ENCODE measurements at places on chromosomes 6 and 20. TPM values are rescaled to one million over a fixed set of nuclear protein-coding genes. Genes with fewer than 3 reads are reported as not detected.

The C20orf96 gene
- total RNA-seq: 1.6 TPM

- no peak for DNase-seq
Observed at GRCh38 chr6:34457382-34457741, 8.5 kb upstream of the PACSIN1 start.

The LAMA4 gene
- total RNA-seq: 16.4 TPM

- peak; percentile 50 for DNase-seq
Observed at GRCh38 chr6:132084811-132085509, 133.8 kb upstream of the CCN2 start.

- DNase-seq: no peak
Observed at GRCh38 chr20:50562262-50562701, 52.1 kb downstream of the PTPN1 start.

The KCNK16 gene
- not detected for total RNA-seq

GRCh38 chr6:131199568-131200272 is 64.5 kb downstream of the AKAP7 start:
- DNase-seq: peak; percentile 67

- no peak for DNase-seq
Observed at GRCh38 chr20:25032478-25033264, 25.3 kb downstream of the ACSS1 start.

DNA sequence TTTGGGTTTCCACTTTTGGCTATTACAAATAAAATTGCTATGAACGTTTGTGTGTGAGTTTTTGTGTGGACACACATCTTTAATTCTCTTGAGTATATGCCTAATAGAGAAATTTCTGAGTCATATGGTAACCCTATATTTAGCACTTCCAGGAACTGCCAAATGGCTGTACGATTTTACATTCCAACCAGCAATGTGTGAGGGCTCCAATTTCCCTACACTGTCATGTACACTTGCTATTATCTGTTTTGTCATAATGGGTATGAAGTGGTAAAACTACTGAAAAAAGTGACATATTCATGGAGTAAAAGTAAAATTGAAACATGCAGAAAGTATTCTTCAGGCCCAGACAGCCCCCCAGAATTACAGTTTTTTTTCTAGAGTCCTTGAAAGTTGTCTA is 59.6 kb upstream of the ESR1 start:
- no peak for DNase-seq

DNA sequence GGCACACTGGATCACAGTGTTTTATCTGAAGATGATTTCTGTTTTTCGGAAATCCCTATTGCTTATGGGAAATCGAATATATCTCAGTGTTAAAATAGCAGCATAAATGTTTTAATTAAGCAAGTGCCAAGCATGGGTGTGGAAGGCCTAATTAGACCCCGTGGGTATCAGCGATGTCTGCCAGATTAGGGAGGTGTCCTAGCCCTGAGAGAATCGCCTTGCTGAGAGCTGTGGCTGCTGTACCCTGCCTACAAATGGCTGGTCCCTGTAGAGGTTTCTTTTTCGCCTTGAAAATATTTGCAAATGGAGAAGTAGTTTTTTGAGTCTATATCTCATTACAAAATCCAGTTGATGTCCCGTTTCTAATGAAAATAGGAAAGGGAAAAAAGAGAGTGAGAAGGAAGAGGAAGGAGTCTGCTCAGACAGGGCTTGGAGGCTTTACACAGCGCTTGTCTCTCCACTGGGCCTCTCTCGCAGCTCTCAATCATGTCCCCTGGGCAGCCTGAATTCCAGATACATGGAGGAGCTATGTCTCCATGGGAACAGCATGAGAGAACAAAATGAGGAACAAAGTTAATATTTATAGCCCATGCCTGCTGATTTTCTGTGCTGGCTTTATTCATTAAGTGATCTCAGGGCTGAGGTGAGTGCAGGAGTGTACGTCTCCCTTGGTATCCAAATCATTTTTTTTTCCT is 35.2 kb upstream of the BCLAF1 start:
- no peak for DNase-seq

DNA sequence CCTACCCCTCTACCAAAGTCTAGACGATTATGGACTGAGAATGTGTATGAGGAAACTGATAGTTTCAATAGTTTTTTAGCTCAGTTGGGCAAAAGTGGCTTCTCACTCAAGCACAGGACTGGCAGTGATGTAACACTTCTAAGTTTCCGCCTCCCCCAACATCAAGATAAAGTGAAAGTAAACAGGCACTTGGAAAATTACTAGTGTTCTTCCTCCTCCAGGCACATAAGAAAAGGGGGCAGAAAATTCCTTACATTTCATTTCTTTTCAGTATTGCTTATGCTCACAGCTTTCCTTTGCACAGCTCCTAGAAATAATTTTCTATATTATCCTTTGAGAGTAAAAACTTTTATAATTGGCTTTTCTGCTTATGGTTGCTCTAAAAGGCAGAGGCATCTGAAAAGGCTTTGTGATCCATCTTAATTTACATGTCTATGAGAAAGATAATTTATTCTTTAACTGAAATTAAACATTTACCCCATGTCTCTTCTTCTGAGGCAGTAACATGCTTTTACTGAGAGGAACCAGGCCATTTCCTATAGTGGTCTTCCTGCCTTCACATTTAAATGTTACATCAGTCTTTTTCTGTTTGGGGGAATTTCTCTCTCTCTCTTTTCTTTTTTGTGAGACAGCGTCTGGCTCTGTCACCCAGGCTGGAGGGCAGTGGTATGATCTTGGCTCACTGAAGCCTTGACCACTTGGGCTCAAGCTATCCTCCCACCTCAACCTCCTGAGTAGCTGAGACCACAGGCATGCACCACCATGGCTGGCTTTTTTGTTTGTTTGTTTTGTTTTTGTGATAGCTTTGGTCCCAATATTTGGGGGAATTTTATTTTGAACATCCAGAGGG is 65.0 kb upstream of the EEF1A1 start:
- peak; percentile 74 for DNase-seq

The ULBP1 gene
- 3.4 TPM for total RNA-seq

The BPIFB2 gene
- not detected for total RNA-seq

The CRISP2 gene
- total RNA-seq: 0.23 TPM

- no peak for DNase-seq
Observed at GRCh38 chr6:45800911-45801310, 214.7 kb downstream of the CLIC5 start.

- DNase-seq: peak; percentile 52
Observed at GRCh38 chr6:169654598-169655391, 47.0 kb downstream of the WDR27 start.

GRCh38 chr20:37901654-37902503 is 1.0 kb upstream of the VSTM2L start:
- DNase-seq: peak; percentile 67

DNA sequence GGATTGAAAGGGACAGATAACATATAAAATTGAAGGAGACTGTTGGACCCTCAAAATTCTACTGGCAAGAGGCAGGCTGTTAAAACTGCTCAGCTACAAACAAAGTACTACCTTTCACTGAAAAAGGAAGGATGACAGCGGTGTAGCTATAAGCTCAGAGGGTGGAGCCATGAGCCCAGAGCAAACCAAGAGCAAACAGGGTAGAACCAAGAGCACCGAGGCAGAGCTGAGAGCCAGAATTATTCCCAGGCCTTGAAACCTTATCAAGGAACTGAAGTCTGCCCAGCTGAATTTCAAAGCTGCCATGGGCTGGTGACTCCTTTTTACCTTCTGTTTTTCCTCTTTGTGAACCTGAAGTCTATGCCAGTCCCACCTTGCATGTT is 74.7 kb upstream of the SLC4A11 start:
- no peak for DNase-seq

The ASIP gene
- total RNA-seq: not detected

The PHACTR1 gene
- 3.3 TPM for total RNA-seq

The NECAB3 gene
- 15.8 TPM for total RNA-seq

GRCh38 chr6:22954749-22955385 is 385.5 kb downstream of the HDGFL1 start:
- DNase-seq: peak; percentile 13

GRCh38 chr20:62010551-62011402 is 54.9 kb downstream of the TAF4 start:
- peak; percentile 16 for DNase-seq

The SPDEF gene
- total RNA-seq: 0.29 TPM

- no peak for DNase-seq
Observed at GRCh38 chr20:38728191-38728781, 4.0 kb downstream of the SLC32A1 start.

GRCh38 chr6:94389218-94389617 is 969.9 kb upstream of the EPHA7 start:
- DNase-seq: no peak

DNA sequence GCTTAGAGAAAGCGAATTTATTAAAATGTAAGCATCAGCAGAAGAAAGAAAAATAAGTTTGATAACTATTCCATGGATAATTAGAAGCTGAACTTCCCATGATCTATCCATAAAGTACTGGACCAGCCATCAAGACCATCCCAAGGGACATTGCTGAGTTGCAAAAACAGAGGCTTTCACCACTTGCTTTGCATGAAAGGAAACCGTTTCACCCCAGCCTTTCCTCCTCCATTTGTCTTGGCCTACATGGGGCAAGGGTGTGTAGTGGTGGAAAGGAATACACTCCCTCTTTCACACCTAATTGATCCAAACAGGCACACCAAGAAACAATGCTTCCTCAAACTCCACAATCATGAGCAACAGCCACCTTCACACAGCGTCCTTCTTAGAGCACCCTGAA is 10.4 kb downstream of the HIVEP2 start:
- DNase-seq: no peak

The GRIK2 gene
- total RNA-seq: 2.9 TPM

The NHLRC1 gene
- total RNA-seq: 0.04 TPM

The WFDC10B gene
- not detected for total RNA-seq

DNA sequence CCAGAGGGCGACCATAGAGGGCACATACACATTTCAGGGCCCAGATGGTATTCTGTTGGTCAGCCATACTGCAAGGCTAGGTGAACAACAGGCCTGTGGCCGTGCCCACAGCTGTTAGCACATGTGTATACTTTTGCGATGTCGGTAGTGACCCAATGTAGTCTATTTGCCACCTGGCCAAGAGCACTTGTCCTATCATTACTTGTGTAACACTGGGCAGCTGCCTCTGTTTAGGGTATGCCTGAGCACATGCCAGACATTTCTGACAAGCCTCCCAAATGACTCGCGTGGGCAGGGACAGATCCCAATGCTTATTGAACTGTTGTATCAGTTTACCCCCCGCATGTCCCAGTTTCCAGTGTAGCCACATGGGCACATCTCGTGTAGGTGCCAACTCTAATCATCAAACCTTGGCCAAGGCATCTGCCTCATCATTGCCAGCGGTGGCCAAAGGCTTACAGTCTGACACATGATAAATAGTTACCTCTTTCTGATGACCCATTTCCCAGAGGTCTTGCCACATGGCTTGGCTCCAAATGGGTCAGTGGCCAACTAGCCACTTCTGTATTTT is 74.4 kb upstream of the FBXL4 start:
- DNase-seq: no peak

DNA sequence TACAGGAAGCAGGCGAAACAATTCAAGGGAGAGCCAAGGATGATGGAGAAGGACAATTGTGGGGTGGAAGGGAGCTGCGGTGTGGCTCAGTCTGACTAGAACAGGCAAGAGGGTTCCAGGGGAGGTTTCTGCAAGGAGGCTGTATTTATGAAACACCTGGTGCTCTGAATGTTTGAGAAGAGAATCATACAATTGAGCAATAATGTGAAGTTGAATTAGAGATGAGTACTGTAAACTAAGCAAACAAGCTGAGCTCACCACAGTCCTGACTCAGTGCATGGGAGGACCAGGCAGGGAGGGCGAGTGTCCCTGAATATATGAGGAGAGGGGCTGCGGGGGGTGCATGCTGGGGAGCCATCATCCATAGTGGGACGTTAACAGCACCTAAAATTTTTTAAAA is 279.7 kb downstream of the KIF16B start:
- DNase-seq: no peak

GRCh38 chr6:34053721-34054120 is 92.2 kb downstream of the GRM4 start:
- DNase-seq: no peak

The ZNF165 gene
- total RNA-seq: 1.2 TPM

The ACTL10 gene
- not detected for total RNA-seq

DNA sequence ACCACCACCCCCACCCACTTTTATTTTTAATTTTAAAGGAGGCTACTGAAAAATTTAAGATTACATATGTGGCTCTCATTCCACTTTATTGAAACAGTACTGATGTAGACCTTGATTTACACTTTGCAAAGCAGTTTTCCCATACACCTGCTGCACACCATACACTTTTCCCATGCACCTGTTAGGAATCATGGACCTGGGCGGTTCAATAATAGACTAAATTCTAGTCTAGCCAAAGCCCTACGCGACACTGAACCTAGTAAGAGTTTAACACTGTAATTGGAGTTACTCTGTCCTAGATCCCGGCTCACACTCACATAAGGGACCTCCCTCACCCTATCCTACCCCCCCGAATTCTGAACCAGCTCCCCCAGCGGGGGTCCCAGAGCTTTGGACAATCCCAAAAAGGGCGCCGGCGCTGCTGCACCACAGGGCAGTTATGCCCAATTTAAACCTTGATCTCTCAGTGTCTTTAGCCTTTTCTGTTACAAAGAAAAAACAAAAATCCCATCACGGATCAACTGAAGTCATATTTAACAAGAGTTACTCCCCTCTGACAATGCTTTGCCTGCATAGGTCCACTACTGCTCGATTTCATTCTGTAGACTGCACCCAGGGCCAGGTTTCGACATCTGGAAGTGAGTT is 2.4 kb upstream of the GCLC start:
- no peak for DNase-seq

The RNASET2 gene
- total RNA-seq: 9.8 TPM

The CLPSL1 gene
- total RNA-seq: not detected

DNA sequence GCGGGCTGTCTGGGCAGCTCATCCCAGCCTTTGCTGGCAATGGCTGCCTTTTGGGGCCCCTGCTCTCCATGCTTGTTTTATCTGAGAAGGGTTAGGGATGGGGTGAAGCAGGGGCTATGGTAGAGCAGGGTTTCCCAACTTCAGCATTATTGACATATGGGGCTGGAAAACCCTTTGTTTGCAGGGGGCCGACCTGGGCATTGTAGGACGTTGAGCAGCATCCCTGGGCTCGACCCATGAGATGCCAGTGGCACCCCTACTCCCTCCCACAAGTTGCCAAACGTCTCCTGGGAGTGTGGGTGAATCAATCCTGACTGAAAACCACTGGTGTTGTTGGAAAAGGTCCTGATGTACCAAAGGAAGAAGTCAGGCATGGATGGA is 56.9 kb downstream of the KCNK5 start:
- no peak for DNase-seq

DNA sequence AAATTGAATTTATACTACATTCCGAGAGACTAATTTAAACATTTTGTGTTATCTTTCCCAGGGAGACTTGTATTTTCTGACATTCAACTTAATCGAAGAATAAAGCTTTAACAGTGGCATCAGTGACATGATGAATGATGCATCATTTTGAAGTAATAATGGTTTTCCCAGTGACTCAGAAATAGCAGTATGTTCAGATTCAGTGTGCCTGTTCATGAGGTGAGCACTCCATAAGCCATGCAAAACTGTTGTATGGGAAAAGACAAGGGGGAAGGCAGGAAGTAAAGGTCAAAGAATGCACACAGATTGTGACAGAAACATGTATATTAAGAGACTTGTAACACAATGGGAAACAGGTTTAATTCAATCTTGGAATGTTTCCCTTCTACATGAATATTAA is 1348.2 kb upstream of the GJE1 start:
- no peak for DNase-seq

- DNase-seq: no peak
Observed at GRCh38 chr6:107864226-107865127, 40.4 kb upstream of the SCML4 start.
